ENCODE measurements at places on chromosomes 1 and 21.
A peak's percentile ranks its signal among the peaks of the same experiment; 100 is the strongest.

DNA sequence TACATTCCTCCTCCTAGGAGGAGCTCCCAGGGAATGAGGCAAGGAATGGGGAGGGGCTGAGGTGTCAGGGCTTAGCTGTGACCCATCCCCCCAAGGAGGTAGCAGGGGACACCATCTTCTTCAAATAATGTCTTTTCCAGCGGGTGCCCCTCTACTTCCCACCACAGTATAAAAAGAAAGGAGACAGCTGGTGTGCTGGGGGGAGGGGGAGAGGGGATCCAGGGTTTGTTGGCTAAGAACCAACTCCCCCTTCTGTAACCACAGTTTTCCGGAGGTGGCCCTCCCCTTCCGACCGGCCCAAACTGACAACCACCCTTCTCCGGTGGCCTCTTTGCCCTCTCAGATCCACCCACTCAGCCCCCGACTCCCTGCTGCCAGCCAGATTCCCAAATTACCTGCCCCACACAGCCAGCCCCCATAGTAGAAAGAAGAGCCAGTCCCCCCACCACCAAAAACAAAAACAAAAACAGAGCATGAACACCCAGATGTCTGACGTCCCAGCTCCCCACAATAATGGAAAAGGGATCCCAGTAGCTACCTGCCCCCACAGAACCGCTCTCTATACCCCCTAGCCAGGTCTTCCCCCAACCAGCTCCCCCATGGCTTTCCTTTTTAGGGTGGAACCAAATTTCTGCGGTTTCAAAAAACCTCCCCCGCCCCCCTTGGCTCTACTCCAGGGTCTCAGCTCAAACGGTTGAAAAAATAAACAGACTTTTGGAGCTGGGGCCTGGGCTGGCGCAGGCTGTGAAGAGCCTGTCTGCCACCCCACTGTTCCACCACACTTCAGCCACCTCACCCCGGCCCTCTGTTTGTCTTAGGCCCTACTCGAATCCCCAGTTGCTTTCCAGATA, 2.1 kb downstream of the ARHGEF2 start:
- peak; percentile 77 for DNase-seq

GRCh38 chr1:232226197-232226712, 403.7 kb downstream of the SIPA1L2 start:
- DNase-seq = no peak

DNA sequence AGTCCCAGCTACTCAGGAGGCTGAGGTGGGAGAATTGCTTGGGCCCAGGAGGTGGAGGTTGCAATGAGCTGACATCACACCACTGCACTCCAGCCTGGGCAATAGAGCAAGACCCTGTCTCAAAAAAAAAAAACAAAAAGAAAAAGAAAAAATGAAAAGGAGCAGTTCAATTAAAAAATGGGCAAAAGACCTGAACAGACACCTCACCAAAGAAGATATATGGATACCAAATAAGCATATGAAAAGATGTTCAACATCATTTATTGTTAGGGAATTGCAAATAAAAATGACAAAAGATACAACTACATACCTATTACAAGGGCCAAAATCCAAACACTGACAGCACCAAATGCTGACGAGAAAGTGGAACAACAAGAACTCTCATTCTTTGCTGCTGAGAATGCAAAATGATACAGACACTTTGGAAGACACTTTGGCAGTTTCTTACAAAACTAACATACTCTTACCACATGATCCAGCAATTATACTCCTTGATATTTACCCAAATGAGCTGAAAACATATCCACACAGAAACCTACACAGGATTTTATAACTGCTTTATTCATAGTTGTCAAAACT, 28.7 kb upstream of the ATP5PO start:
- no peak for DNase-seq

DNA sequence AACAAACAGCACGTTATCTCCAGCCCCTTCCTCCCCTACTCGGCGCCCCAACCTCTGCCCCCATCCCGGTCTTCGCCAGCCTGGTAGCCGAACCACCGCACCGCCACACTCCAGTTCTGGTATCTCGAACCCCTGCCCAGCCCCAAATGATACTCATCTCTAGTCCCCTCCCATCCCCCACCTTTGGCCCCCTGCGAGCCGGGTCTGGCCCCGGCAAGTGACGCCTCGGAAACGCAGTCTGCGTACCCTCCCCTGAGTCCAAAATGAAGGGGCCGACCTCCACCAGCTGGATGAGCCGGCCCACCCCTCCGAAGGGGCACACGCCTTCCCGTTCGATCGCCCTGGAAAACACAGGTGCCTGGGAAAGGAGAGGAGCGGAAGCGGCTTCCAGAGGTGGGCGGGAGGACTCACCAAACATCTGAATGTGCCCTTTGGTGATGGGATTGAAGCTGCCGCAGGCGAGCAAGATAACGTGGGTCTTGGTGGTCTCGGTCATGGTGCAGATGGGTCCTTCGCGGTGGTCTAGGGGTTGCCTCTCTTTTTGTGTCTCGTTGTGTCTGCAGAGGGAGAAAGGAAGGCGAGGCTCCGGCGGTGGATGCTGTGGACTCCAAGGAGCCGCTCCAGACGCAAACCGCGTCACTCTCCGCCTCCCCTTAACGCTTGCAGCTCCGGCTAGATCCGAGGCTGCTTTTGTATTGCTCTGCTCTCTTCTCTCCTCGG, at the start of gene NMNAT2:
NMNAT2 (minus strand) TSS at position 609 of the 720 bp plus-strand sequence; CDS start at position 496, 113 bp downstream.
- no peak for DNase-seq

DNA sequence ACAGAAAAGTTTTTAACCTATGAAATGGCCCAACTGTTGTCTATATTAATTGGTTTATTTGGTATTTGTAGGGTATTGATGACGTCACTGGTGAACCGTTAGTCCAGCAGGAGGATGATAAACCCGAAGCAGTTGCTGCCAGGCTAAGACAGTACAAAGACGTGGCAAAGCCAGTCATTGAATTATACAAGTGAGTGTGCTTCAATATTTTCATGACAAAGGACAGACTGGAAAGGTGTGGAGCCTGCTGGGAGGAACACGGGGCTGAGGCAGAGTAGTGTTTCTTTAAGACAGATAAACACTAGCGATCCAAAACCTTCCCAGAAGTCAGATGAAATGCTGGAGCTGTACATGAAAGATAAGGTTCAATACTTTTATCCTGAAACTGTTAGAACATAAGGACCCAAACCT, 76.7 kb downstream of the AK4 start:
- DNase-seq = no peak

- no peak for DNase-seq
Measured at GRCh38 chr1:75811211-75811981, 14.7 kb downstream of the MSH4 start.

GRCh38 chr1:236913371-236914037, 90.7 kb downstream of the MT1HL1 start:
- DNase-seq = no peak

- DNase-seq = peak; percentile 43
Measured at GRCh38 chr1:116168277-116169032, 57.3 kb downstream of the MAB21L3 start.

DNA sequence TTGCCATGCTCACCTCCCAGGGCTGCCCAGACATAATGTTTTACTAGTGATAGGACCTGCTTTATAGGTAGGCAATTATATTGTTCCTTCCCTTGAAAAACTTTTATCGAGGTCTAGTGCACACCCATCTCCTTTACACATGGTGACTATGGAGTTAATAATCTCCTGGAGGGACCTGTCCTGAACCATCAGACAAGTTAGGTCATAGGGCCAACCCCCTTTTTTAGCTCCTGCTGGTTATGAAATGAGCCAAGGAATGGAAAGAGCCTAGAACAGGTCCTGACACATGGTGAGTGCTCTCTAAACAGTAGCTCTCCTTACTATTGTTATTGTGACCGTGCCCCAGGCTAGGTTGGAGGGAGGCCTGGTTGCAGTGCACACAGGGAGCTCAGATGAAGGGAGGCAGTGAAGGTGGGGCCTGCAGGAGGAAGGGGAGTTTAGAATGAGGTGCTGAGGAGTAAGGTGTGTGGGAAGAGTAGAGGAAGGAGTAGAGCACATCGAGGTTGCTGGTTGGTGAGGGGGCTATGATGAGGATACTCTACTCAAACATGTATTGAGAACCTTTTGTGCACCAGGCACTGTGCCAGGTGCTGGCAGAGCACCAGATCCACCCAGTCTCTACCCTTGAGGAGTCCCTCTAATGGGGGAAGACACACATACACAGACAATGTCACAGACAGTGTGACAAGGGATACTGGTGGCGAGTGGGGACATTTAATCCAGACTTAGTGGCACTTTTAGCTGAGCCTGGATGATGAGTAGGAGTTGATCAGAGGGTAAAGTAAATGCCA, 14.1 kb upstream of the LMNA start:
- no peak for DNase-seq

DNA sequence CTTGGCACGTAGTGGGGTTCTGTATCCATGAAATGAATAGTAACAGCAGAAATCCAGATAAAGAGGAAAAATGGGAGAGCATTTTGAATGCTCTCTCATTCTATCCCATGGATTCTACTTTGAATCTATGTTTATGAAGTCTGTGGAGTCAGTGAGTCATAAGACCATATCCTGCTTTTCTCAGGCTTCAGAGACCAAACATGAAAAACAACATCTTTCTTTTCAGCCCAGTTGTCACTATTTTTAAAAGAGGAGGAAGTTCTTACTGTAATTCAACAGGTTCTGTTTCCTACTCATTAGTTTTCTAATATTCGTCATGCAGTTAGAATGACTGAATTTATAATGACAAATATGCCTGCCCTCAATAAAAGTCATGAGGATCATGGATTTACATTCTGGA, 39.4 kb upstream of the CD55 start:
- no peak for DNase-seq

DNA sequence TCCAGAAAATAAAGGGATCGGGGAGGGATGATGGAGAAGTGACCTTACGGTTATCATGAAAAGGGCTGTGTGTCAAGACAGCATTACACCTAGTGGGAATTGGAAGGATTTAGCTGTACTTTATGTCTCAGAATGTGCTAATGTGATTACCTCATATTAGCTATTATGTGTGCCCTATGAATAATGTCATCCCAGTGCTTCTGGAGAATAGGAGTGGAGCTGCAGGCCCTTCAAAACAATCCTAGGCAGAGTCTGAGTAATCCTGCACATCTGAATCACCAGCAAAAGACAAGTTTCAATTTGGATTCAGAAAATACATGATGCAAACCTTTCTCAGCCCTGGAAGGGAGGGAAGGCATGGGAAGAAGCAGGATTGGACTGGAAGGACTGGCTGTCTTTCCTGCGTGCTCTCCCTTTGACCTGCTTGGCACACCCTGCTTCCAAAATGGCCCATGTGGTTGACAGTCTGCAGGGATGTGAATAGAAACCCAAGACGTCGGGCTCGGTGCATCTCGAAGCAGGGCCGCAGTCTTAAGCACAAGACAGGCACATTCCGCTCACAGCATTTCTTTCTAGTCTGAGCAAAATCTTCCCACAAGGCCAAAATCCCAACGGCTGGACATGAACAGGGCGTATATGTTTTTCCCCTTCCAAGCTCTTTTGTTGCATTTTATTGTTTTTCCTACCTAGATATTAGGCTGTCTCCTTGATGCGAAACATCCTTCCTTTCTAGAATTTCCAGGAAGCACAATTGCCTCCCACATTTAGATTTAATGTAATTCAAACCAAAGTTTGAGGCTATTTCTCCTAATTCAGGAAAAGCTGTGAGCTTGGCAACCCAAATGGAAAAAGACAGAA, 54.3 kb upstream of the TARBP1 start:
- DNase-seq = no peak

- DNase-seq = no peak
Measured at GRCh38 chr1:53366901-53367502, 39.1 kb upstream of the LRP8 start.

DNA sequence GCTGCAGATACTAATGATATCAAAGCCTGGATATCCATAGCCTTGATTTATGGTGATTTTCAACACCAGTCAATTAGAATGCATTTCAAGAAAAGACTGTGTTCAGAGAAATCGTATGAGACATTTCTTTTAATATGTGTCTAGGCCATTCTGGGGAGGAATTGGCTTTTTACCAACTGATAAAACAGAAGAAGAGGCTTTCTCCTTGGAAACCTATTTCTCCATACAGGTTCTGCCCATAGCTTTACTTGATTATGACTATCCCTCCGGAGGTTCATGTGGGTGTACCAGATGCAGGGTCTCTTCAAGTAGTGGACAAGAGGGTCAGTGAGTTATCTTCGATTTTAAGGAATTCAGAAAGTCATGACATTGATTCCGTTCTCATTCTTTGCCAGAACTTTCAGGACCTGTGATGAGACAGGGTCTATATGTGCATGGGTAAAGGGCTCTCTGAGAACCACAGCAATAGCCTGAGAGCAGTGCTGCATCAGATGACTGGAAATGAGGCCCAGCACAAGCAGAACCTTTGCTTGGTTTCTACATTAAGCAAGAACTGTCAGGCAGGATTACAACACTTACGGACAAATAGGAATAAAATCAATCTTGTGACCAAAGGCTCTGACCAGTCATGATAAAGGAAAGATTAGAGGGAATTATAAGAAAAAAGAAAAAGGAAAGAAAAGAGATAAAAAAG, 263.7 kb upstream of the SGIP1 start:
- DNase-seq = no peak

GRCh38 chr1:62722796-62723195, 34.6 kb upstream of the DOCK7 start:
- no peak for DNase-seq

DNA sequence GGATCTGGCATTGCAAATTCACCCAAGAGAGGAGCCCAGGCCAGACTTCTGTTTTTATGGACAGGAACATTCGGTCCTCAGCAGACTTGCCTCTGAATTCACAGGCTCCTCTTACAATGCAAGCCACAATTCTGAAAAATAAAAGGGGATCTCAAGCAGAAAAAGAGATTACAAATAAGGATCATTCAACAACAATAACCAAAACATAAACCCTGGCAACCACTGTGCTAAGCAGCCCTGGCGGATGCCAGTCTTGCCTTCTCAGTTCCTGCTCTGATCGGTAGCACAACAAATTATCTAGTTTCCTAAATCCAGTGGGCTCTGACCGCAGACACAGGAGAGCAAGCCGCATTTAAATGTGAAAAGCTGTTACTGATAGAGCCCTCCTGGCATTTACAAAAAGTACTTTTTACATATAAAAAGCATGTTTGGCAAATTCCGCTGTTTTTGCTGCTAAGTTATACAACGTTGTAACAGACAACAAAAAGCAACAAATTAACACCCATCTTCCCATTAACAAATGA, 123.4 kb upstream of the FOXD3 start:
- no peak for DNase-seq

DNA sequence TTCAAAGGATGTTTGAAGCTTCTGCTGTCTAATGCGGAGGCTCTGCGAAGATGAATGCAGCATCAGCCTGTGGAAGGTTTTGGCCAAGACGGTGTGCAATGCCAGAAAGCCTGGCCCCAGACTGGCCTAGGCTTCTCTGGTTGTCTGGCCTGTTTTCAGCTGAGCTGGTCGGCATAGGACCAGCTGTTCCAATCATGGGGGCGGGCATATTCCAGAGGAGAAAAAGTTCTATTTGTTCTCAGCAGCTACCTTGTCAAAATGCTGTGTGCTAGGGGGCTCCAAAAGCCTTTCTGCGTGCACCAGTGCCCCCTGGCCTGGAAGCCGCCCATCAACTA, 57.6 kb downstream of the TGFB2 start:
- no peak for DNase-seq
